HCT116 (cell line): ENCODE measurements at places on chromosomes 1 and 21.
A peak's percentile ranks its signal among the peaks of the same experiment; 100 is the strongest.

GRCh38 chr1:234545517-234546386 is 64.2 kb downstream of the IRF2BP2 start:
- no peak for DNase-seq

- no peak for DNase-seq
Measured at GRCh38 chr1:229557200-229557850, 1.2 kb downstream of the ABCB10 start.

DNA sequence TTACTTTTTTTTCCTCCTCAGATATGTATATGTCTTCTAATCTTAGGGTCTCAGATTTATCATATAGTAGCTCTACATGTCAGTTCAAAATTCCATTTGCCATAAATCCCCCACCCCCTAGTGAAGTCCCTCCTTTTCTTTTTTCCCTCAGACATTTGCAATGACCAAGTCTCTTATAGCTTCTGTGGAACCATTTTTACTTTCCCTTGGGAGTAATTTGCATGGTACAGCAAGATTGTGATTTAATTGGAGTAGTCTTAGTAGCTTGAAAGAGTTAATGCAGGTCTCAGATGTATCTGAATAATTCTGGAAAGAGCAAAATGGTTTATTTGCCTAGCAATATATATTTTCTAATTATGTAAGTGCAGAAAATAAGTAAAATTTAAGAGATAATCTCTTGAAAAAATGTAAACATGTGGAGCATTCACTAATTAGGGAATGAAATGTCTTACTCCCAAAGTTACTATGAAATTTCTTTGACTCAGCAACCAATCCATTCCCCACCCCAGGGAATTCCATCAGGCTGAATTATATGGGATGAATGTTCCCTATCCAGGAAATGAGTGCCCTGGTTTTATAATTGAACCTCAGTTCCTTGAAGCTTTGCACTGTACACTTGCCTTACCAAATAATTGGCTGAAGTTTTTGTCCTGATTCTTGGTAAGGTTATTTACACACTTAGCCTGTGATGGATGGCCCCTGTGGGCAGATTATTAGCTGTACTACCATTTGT is 267.0 kb downstream of the DNM3 start:
- DNase-seq: no peak

DNA sequence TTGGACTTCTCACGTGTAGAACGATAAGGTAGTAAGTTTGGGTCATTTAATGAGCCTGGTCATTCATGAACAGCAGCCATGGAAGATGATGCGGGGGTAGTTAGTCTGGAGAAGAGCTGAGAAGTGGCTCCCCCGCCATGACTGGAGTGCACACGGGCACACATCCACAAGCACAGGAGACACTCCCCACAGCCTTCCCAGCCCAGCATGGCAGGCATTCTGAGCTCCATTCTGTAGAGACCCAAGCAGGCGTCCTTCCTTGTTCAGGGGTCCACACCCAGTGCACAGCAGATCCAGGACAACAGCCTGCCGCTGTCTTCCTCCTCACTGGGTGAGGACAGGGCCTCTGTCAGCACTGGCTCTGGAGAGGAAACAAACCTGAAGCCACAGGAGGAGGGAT is 57.0 kb downstream of the SCCPDH start:
- no peak for DNase-seq

GRCh38 chr21:41965461-41966013 is 11.7 kb upstream of the C2CD2 start:
- no peak for DNase-seq

GRCh38 chr1:173429471-173430402 is 47.4 kb upstream of the PRDX6 start:
- DNase-seq: peak; percentile 40

- DNase-seq: no peak
Measured at GRCh38 chr1:10196976-10197375, 13.4 kb upstream of the KIF1B start.
